ENCODE measurements at places on chromosomes 2 and 18.

- no peak for DNase-seq
Observed at GRCh38 chr18:45493830-45494229, 121.4 kb upstream of the SLC14A2 start.

DNA sequence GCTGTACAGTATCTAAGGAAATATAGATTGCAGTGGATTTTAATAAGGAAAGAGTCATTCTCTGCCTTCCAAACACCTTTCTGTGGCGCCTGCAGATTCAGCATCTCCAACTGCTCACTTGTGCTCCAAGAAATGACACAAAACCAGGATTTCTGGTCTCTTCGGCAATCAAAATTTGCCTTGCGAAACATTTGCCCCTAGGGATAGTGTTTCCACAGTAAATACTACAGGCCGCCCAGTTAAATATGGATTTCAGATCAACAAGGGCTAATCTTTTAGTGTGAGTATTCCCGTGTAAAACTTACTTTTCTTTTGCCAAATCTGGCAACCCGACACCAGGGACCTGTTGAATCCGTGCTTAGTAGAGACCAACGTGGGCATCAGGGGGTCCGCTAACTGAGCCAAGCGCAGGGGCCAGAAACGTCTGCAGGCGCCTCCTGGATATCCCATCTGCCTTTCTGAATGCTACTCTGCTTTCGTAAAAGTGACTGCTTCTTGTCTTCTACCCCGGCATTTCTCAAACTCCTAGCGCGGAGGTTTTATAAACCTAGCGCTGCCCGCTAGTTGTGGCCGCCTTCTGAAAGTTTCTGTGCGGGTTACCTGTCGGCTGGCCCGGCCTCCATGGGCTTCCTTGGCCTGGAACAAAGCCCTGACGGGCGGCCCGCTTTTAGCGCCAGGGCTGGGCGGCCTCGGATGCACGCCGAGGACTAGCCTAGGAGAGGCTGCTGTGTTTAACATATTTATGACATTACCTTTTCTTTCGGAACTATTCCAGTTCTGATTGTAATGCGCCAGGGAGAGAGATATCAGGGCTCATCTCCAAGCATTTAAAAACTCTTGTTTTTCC, 2.5 kb downstream of the CYP1B1 start:
- peak; percentile 22 for DNase-seq

GRCh38 chr2:214565246-214565645, 154.4 kb downstream of the VWC2L start:
- no peak for DNase-seq

DNA sequence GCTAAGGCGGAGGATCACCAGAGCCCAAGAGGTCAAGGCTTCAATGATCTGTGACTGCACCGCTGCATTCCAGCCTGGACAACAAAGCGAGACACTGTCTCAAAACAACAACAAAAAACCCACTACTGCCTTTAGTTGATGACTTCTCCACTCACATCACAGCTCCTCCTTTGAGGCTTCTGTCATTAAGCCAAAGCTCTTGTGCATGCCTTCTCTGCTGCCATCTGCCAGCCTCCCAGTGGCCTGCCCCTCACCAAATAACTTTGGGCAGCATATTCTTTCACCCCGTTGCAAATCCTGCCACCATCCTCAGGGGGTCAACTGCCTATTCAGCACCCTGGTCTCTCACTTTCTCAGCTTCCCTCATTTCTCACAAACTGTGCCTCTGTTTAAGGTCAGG, 27.5 kb downstream of the OSBPL1A start:
- no peak for DNase-seq

DNA sequence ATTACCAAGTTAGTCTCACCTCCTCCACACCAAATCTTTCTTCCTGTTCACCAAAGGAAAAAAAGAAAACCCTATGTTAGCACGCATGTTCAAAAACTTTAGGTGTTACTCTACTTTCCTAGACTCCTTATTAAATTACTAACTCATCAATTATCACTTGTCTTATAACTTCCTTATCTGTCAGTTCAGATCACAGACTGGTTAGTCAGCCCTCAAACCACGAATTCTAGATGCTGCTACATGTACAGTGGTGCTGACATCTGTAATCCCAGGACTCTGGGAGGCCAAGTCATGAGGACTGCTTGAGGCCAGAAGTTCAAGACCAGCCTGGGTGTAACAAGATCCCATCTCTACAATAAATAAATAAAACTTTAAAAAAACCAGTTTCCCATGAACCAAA, 3.5 kb downstream of the YWHAQ start:
- DNase-seq, result no peak

- no peak for DNase-seq
Observed at GRCh38 chr2:236223675-236224074, 40.5 kb downstream of the ASB18 start.

DNA sequence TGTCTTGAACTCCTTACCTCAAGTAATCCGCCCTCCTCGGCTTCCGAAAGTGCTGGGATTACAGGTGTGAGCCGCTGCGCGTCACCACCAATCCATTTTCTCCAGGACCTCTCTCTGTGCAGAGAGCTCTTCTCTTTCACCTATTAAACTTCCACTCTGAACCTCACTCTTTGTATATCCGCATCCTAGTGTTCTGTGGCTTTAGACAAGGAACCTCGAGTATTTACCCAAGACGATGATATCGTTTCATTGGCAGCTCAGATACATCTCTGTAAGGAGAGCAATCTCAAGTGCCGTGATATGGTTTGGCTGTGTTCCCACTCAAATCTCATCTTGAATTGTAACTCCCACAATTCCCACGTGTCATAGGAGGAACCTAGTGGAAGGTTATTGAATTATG, 15.1 kb upstream of the WDR33 start:
- DNase-seq, result no peak

DNA sequence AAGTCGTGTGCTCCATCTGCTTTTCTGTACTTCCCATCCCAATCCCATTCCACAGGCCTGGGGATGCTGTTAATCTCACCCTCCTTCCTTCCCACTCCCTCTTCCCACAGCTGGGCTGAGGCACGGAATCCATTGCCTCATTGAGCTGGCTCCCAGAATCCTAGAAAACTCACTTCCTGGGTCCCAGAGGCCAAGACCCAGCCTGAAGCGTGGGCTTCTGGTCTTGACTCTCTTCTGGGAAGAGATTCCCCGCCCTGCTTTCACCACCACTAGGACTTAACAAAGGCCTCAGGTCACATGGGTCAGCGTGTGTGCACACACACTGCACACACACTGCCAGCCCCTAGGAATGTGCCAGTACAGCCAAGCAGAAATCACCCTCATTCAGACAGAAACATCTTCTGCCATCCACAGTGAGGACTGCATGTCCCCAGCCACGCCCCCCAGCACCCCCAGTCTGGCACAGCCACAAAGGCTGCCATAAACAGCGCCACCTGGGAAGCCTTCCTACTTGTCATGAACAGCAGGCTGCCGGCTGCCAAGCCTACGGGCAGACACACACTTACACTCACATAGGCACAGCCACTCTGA, 165.8 kb downstream of the TNS1 start:
- peak; percentile 20 for DNase-seq

GRCh38 chr2:118091140-118091478, 2.8 kb downstream of the INSIG2 start:
- no peak for DNase-seq

DNA sequence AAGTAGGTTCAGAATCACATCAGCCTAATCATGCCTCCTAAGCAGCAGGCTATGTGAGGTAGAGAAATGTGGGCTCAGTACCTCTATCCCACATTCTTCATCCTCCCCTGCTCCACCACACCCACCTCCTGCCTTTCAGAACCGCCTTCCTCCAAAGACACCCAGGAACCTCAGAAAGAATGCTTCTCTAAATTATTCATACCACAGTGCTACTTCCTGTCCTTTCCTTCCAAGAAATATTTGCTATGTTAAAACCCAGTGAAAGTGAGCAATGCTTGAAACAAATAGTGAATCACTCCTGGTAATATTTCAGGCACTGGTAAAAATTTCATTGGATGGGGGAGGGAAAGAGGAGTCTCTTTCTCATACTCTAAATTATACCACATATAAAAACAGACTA, 24.0 kb upstream of the CREB1 start:
- peak; percentile 89 for DNase-seq

GRCh38 chr2:128641421-128642080, 322.9 kb upstream of the HS6ST1 start:
- DNase-seq, result no peak

GRCh38 chr18:39340418-39340817, 1774.8 kb upstream of the CELF4 start:
- DNase-seq, result no peak

DNA sequence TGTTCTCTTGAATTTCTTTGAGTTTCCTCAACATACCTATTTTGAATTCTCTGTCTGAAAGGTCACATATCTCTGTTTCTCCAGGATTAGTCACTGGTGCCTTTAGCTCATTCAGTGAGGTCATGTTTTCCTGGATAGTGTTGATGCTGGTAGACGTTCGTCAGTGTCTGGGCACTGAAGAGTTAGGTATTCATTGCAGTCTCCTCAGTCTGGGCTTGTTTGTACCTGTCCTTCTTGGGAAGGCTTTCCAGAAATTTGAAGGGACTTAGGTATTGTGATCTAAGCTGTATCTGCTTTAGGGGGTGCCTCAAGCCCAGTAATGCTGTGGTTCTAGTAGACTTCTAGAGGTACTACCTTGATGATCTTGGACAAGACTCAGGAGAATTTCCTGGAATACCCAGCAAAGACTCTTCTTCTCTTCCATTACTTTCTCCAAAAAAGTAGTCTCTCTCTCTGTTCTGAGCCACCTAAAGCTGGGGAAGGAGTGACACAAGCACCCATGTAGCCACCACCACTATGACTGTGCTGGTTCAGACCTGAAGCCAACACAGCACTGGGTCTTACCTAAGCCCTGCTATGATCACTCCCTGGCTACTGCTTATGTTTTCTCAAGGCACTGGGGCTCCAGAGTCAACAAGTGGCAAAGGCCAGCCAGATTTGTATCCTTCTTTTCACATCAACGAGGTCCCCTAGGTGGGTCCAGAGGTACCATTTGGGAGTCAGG, 852.0 kb downstream of the BCL11A start:
- no peak for DNase-seq

GRCh38 chr2:37566517-37566981, 104.9 kb downstream of the CDC42EP3 start:
- peak; percentile 89 for DNase-seq

DNA sequence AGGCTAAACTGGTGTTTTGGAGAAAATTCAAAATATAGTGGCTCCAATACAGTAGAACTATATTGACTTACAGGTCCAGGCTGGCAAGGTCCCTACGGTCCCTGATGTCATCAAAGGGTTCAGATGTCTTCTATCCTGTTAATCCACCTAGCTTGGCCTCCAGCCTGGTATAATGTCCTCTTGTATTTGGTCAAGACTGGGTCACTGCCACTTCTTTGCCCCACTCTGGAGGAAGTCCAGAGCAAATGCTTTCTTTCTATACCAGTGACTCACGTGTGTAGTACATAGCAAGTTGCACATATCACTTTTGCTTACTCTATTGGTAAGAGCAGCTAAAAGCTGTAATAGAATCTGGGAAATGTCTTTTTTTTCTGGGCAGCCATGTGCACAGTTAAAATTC, 80.8 kb downstream of the LCLAT1 start:
- peak; percentile 13 for DNase-seq

DNA sequence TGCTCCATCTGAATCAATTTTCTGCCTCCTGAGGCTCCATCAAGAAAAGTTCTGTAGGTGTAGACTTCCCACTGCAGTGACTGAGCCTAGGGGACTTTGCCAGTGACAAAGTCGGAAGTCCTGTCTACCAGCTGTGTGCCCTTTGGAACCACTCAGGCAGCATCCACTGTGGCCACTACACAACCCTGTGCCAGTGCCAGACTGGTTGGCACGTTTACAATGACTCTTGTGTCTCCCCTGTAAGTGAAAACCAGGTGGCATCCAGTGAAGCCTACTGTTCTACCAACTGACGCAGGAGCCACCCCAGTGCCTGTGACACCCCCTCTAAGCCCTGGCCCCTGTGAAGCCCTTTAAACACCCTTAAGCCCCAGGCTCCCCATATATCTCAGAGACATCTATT, 132.1 kb upstream of the SERPINE2 start:
- DNase-seq, result no peak

DNA sequence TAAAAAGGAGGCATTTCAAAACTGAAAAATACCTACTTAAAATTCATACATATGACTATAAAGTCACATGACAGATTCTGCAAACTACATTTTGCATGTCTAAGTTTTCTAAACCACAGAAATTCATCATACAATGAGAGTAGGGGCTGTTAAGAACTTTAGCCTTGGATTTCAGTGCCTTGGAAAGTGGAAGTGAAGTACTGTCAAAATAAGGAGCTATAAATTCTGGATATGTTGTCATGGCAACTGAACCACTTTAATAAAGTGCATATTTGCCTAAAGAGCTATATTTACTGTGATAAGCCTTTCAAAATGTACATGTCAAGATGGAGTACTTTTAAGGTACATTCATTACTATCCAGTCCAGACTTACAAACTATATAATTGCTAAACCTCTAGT, 227.1 kb downstream of the RAB3GAP1 start:
- no peak for DNase-seq

DNA sequence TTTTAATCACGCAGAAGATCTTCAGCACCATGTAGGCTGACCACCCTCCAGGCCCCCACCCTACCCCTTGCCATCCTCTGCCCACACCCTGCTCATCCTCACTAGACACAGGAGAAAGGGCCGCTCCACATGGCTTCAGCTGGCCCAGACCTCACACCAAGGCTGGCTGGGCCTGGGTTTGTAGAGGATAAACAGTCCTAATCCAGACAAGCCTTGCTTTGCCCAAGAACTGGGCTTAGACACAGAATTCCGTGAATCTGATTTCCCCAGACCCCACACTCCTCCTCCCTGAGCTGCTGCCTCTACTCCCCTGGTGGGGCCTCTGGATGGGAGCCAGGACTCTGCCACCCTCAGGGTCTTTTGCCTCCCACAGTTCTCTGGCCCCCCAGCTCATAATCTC, 185.3 kb downstream of the CYP26B1 start:
- DNase-seq, result no peak

GRCh38 chr2:191894681-191895147, 47.8 kb upstream of the CAVIN2 start:
- peak; percentile 78 for DNase-seq

- no peak for DNase-seq
Observed at GRCh38 chr2:9473308-9473984, 905 bp upstream of the IAH1 start.

DNA sequence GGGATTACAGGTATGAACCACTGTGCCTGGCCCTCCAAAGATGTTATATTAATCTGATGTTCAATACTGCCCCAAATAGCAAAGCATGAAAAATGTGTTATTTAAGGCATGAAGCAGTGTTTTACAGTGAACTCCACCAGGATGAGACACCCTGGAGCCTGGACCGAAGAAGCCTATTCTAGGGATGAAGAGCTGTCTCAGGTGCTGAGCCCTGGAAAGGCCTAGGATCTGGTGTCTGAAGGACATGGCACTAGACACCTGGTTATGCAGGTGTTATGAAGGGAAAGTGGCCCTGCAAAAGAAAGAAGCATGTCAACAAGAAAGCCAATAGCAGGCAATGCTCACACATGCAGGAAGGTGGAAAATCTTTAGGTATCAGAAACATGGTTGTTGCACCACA, 374.4 kb downstream of the CLIP4 start:
- DNase-seq, result no peak

DNA sequence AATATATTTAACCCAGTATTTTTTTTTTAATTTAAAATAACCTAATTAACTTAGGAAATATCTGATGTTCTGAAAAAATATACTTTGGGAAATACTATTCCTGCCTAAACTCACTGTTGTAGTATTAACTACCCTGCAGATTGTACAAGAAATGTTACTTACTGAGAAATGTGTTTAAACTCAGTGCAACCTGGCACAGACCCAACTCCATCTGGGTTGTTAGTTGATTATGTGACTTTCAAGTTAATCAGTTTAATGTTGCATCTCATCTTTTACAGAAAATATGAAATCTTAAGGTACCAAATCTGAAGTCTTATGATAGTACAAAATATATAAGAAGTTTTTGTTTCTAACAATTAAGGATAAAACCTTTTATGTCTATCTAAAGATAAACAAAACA, 27.3 kb downstream of the VAPA start:
- DNase-seq, result no peak

All from astrocyte of the spinal cord (primary cell).